MG63 (cell line): ENCODE measurements at places on chromosomes 5 and 9.

GRCh38 chr5:103035701-103036100 lies 84.2 kb downstream of the GIN1 start:
- DNase-seq, result peak; percentile 39

DNA sequence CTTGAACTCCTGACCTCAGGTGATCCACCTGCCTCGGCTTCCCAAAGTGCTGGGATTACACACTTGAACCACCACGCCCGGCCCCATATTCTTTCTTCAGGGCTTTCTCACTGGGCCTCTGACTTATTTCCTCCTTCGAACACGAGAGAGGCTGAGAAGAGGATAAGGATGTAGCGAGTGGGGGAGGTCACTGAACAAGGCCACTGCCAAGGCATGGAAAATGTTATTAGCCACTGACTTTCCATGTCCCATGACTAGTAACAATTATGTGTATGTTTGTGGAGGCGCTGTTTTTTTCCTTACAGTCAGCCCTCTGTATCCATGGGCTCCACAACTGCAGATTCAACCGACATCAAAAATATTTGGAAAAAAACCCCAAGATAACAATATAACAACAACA lies 12.3 kb upstream of the FCHSD1 start:
- DNase-seq, result no peak

- DNase-seq, result no peak
Observed at GRCh38 chr5:134113363-134113889, 1.1 kb upstream of the TCF7 start.

GRCh38 chr9:115461280-115461679 lies 343.3 kb upstream of the TNC start:
- no peak for DNase-seq
